T-helper 9 cell (primary cell): ENCODE measurements at places on chromosomes 16 and 17.

DNA sequence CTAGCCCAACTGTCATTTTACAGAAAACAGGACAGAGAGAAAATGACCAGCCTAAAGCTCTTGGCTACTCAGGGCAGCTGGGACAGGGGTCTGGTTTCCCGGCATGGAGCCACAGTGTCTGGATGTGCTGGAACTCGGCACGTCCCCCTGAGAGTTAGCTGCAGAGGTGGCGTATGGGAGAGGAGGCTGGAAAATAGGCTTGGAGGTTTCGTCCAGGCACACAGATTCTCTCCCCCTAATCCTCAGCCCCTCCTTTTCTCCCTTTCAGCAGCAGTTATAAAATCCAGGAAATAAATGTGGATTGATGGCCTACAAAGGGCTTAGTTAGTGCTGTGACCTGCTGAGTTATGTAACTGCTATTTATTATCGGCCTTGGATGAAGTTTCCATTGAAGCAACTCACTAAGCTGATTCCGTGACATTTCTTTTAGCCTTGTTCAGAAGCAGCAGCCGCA is 89.5 kb upstream of the TOB1 start:
- DNase-seq = no peak

DNA sequence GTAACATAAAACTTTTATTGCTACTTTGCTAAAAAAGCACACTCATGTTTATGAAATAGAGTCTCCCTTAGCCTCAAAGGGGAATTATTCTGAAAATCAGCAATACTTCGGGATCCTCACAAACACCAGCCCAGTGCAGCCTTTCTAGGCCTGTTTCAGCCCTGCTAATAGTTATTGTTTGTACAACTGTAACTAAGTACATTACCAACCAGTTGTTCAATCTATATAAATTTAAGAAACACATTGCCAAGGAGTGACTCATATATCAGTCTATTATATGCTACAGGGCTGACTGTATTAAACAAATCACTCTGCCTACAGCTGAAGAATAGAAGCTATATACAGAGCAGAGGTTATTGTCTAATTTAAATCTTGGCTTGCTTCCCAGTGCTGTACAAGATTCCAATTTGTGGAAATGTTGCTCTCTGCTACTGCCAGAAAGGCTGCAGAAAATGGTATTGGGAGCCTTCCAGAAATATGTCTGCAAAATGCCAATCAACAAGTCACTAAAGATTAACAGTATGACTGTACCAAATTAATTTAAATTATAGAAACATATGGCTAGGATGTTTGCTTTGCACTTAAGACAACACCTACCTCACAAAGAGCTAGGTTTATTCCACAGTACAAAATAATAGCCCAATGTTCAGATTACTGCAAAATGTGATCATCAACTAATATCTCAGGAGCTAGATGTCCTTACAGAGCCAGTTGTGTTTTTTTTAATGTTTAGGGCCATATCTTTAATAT is 49.7 kb downstream of the TOX3 start:
- no peak for DNase-seq

DNA sequence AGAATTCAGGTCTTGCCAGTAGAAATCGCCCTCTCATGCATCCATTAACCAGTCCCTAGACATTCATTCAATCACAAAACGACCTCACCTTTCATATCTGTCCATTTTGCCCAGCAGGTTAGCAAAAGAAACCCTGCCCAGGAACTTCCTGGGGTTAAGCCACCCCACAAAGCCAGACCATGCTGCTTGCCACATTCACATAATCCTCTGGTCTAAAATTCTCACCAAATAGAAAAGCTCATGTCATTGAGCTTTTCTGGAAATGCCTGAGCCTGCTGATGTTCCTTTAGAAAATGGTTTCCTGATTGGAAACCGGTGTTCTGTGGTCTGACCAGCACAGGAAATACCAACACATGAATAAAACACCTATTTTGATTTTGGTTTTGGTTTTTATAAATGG is 21.6 kb upstream of the DYNLRB2 start:
- DNase-seq = no peak

DNA sequence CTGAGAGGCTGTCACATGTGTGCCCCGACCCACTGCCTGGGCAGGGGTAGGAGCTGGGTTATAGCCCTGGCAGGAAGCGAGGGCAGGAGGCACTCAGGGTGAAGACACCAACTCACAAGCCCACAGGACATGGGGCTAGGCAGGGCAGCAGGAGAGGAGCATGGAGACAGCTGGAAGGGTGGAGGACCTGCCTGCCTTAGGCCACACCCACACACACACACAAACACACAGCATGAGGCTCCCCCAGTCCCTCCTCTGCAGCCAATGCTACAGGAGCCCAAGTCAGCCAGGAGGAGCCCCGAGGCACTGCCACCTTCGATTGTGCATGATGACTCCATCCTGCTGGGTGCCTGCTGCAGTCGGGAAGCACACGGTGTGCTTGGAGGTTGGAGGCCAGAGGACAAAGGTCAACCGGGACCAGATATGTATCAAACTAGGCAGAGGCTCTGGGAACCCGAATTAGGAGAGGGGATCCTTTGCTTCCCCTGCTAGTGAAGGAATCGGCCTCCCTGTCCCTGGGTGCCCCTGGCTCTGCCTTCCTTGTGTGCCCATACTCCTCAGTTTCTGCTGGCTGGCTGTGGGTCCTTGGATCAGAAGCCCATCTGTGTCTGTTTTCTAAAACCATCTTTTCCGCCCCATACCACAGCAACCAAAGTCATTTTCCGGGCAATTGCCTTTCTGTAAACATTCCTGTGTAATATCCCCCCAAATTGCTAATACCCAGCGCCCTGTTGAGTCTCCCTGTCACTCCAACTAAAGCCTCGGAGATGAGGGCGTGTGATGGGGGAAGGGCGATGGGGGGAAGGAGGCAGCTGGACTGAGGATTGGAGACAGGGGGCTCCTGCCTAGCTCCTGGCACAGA is 20.5 kb downstream of the SRCIN1 start:
- DNase-seq = no peak

DNA sequence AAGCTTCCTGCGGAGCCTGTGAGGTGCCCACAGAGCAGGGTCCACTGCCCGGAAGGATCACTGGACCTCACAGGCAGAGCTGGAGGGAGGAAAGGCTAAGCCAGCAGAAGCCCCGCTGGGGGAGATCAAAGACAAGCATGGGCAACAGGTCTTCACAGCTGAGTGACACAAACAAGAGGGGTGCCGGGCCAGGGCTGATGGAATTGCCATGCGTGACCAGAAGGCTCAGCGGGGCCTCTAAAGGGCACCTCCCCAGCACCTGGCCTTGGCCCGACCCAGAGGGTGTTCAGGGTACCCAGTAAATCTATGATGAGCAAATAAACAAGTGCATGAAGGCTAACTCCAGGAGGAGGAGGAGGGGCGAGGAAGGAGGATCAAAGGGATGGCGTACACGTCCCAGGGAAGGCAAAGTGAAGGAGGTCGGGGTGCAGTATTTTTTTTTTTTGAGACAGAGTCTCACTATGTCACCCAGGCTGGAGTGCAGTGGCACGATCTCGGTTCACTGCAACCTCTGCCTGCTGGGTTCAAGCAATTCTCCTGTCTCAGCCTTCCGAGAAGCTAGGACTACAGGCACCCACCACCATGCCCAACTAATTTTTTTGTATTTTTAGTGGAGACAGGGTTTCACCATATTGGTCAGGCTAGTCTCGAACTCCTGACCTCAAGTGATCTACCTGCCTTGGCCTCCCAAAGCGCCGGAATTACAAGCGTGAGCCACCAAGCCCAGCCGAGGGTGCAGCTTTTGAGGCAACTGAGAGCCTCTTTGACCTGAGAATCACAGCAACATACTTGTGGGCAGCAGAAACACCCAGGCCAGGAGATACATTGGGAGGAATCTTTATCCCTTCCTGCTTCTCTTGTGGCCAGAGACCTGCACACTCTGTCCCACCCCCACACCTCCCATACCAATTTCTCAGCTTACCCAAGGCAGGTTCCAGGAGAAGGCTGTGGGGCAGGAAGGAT is 16.1 kb upstream of the EXOC7 start:
- DNase-seq = no peak

GRCh38 chr17:17041018-17041521 is 1.2 kb upstream of the MPRIP start:
- DNase-seq = no peak

DNA sequence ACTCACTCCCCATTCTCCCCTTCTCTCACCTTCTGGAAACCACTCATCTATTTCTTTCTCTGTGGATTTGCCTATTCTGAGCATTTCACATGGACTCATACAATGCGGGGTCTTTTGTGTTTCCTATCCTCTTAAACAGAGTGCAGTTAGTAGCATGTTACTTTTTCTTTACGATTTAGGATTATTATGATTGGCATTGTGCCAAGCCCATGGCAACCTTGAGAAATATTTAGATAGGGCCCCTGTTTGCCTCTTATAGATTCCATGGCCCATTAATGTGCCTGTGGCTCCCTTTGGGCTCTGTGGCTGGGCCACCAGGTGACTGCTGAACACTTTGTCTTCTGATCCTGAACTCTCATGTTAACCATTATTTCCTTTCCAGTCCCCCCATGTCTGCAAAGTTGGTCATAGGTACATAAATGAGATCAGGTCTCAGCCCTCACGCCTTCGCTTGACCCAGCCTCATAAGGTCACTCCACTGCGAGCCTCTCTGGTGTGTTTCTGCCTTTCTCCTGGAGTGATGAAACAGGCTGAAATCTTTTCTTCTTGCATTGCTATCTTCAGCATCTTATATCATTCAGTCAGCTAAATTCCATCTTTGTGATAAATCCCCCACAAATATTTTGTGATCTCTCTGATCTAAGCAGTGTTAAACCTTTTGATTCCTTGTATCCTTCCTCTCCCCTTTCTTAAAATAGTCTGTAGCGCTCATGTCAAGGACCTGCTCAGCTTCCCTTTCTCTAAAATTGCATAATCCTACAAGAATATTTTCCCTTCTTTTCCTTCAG is 44.0 kb downstream of the MYH3 start:
- DNase-seq = no peak

DNA sequence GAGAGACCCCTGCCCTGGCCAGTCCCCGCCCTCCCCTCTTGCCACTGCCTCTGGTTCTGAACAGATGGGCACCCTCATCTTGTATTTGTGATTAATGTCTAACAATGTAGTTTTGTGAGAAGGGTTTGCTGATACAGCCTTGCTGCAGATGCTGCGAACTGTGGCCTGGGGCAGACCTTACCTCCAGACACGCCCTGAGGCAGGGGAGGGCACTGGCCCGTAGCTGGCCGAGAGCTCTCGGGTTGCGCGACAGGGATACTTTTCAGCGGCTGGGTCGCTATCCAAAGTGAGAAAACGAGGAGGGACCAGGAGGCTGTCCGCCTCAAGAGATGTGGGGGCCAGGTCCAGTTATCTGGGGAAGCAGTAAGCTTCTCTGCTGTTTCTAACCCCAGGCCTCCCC is 21.9 kb downstream of the STH start:
- no peak for DNase-seq

DNA sequence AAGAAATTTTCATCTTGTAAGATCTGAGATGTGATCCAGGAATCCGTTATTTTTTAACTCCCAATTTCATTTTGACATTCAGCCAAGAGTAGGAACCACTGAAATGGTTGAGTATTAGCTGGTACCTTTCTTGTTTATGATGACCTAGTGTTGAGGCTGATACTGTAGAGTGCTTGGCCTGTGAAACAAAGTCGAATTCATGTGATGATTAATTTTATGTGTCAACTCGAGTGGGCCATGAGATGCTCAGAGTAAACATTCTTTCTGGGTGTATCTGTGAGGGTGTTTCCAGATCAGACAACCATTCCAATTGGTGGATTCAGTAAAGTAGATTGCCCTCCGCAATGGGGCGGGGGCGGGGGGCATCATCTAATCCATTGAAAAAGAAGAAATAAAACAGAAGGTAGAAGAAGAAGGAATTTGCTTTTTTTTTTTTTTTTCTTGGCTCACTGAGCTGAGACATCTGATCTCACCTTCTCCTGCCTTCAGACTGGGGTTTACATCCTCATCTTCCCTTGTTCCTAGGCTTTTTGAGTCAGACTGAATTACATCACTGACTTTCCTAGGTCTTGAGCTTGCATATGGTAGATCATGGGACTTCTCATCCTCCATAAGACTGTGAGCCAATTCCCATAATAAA is 264.6 kb upstream of the KCNJ16 start:
- no peak for DNase-seq

DNA sequence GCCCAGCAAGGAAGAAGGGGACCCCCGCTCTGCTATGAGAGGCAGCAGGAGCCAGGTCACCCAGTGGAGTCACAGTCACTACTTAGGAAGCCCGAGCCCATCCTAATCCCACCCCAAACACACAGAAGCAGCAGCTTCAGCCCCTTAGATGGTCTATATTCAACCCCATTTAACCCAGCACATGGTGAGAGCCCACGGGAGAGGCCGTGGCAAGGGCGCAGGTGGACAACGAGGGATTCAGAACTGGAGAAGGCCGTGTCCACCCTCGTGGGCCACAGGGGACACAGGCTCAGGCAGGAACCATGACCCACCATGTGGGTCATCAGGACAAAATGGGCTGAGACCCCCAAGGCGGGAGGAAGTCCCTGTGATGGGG is 1.6 kb upstream of the TRPV3 start:
- no peak for DNase-seq

- no peak for DNase-seq
These were observed 62.7 kb downstream of the HLF start for GRCh38 chr17:55327225-55328088.

DNA sequence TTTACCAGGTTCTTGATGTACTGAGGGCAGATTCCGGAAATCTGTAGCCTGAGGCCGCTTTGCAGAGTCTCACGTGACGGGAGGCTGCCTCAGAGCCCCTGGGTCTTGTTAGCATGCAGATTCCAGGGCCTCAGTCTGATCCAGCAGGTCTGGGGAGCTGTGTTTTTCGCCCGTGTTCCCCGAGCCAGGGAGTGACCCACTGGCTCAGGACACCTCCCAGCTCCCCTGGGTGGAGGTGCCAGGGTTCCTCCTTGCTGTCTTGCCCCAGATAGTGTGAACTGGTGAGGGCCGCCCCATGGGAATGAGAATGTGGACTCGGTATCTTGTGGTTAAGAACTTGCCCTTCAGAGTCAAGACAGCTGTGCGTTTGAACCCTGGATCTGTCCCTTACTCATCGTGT is 98.6 kb downstream of the OR1D5 start:
- no peak for DNase-seq

DNA sequence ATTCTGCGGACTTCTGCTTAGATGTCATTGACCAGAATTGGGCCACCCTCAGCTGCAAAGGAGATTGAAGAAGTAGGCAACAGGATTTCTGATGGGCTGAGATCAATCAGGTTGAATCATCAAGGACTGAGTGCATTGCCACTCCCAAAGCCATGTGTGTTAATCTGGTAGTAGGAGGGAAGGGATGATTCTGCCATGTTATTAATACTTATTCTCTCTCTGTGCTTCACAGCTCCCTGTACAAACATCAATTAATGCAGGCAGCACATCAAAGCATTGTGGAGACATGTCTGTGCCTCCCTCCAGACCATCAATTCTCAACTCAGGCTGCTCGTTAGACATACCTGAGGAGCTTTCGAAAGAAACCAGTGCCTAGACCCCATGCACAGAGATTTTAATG is 11.6 kb downstream of the LRRC3C start:
- no peak for DNase-seq

GRCh38 chr16:20647736-20648135 is 49.7 kb downstream of the ACSM1 start:
- DNase-seq = no peak

DNA sequence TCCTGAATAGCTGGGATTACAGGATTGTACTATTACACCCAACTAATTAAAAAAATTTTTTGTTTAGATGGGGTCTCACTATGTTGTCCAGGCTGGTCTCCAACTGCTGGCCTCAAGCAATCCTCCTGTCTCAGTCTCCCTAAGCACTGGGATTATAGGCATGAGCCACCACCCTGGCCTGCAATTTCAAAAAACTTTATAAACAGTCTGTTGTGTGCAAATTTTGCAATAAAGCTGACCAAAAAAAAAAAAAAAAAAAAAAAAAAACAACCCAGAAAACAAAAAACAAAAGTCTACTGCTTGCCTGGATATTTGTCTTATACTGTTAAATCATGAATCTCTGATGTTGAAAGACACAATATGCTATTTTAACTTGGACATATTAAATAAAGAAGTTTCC is 4.4 kb downstream of the CREBBP start:
- no peak for DNase-seq
